Fibroblast of the aortic adventitia (primary cell): ENCODE measurements at places on chromosomes 1 and 21.
A peak's percentile ranks its signal among the peaks of the same experiment; 100 is the strongest.

- peak; percentile 4 for DNase-seq
These were observed 322.5 kb upstream of the ADGRL2 start for GRCh38 chr1:81478219-81478618.

DNA sequence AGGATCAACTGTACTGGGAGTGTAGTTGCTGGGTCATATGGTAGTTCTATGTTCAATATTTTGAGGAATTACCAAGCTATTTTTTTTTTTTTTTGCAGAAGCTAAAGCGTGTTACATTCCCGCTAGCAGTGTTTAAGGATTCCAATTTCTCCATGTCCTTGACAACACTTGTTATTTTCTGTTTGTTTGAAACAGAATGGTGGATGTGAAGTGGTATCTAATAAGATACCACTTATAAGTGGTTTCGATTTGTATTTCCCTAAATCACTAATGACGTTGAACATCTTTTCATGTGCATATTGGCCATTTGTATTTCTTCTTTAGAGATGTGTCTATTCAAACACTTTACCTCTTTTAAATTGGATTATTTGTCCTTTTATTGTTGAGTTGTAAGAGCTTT, 112.2 kb downstream of the DISP1 start:
- no peak for DNase-seq

DNA sequence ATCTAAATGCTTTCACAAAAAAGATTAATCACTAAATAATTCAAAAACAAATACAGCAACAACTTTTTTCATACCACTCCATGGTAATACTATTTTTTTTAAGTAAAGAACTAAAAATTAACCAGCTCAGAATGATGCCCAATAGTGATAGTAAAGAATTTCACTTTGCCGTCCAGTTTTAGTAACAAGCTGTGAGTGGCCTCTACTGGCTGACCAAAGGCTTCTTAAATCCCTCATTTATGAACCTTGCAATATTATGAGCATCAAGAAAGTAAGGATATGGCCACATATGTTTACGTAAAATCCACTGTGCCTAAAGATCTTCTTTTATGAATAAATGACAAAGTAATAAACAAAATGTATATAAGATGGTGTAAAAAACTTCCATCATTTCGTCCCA, 108.6 kb downstream of the GPATCH2 start:
- no peak for DNase-seq

DNA sequence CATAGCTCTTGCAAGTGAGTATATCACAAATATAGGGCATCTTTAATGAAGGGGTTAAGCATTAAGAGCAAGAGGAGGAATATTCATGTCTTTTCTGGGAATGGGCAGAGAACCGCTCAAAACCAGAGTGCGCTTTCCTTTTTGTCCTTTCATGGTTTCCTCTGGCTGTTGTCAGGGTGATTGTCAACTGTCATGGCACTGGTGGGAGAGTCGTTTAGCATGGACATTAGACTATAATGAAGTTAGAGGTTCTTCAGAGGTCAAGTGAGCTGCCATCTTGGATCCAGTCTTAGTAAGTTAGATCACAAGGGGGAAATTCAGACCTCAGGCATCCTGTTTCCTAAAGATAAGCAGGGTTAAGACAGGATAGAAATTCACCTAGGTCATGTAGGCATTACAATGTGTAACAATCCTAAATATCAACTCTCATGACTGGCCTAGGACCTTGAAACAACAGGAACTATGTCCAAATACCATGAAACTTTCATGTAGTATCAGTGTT, 12.1 kb upstream of the COA6 start:
- no peak for DNase-seq

GRCh38 chr1:84753516-84754385, 63.5 kb upstream of the SSX2IP start:
- DNase-seq, result peak; percentile 90

DNA sequence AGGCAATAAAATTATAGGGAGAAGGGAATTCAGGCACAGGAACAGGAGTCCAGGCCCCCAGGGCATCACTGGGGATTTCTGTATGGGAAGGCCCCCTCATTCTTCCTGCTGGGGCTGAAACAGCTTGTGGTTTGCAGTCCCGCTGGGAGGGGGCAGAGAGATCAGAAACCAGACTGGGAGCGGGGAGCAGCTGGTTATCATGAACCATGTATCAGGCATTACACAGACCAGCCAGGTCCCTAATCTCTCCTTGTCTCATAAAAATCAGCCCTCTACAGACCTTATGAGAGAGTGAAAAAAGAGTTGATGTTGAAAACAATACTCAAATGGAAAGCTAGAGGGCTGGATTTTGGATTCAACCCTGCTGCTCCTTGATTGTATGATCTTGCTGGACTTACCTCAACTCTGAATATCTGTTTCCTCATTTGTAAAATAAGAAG, 93.4 kb upstream of the F3 start:
- DNase-seq, result no peak

DNA sequence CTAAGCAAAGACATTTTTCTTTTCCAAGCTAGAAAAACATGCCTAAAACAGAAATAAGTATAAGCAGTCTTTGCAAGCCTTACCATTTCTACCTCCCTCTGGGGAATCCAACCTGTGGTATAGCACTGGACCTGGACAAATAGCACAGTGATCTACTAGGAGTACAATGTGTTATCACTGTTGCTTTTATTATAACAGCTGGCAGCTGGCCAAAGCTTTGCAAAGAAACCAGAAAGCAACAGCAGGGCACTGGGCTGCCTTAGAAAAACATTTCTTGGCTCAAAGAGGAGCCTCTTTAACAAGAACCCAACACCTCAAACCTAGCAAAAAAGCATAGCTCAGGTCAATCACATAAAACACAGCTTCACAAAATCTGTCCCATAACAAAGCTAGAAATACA, 294.5 kb upstream of the GREM2 start:
- DNase-seq, result no peak

DNA sequence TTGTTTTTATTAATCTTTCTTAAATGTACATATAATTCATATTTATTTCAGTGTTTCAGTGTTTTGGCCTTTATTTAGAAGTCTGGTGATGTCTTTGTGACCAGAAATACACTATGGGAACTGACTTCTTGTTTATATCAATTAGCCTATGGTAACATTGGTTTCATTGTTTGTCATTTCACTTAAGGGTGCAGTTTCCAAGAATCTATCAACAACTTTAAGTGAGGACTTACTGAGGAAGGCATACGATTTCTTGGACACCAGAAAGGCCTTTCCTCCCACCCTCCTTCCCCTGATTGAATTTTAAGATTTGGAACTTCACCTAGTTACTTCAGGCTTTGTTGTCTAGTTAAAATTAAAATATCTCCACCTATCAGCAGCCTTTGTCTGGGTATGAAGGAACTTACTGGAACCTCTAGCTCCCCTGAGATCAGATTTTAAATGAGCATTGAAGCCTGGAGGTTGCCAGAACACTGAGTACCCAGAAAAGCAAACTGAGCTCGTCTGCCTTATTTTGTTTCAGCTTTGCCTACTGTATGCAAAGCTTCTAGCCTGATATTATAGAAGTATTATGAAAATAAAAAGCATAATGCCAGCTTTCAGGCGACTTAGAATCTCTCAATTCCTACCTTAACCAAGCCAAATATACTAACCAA, 34.2 kb downstream of the HLCS start:
- no peak for DNase-seq

DNA sequence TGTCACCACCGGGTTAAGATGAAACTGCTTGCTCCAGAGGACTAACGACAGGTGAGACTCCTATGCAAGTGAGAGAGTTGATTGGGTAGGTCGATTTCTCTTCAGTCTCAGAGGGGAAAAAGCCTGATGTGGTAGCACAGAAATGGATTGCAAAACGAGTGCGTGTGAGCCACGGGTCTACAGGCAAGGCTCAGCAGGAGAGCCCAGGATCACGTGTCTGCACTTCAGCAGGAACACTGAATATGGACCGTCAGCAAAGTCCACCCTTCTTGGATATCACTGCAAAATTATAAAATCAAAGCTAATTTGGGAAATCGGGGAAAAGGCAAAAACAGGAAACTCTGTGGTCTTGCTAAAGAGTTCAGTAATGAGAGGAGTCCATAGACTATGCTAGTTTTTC, 107.7 kb upstream of the ZNF648 start:
- no peak for DNase-seq

GRCh38 chr1:221772117-221772516, 30.2 kb upstream of the DUSP10 start:
- no peak for DNase-seq

- peak; percentile 73 for DNase-seq
These were observed 704 bp upstream of the CRABP2 start for GRCh38 chr1:156705918-156706656.

DNA sequence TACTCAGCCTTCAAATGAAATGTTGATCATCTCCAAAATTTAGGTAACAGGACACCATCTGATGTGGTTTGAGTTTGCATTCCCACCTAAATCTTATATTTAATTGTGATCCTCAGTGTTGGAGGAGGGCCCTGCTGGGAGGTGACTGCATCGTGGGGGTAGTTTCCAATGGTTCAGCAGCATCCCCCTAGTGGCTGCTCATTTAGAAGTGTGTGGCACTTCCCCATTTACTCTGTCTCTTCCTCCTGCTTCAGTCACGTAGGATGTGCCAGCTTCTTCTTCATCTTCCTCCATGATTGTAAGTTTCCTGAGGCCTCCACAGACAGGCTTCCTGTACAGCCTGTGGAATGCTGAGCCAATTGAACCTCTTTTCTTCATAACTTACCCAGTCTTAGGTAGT, 731.2 kb downstream of the USP25 start:
- no peak for DNase-seq

DNA sequence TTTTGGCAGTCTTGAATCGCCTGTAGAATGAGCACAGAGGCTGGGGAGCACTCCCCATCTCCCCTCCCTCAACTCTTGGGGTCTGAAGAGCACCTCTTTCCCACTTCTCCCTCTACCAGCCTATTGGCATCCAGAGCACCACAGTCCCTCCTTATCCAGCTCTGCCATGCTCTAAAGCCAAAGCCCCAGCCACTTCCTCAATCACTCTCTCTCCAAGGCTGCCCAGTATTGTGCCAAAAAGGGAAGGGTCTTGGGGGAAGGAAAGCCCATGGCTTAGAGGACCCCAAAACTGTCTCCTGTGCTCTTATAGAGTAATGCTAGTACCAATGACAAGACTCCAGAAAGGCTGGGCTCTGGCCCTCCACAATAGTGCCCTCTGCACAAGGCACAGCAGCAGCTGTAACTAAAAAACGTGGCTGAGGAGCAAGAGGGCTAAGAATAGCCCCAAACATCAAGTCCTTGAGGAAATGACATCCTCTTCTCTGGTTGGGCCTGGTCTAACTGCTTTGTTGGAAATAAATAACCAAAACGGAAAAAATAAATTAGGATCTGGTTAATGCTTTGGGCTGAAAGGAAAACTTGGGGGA, 28.4 kb downstream of the SLC27A3 start:
- DNase-seq, result no peak

GRCh38 chr21:15066123-15066575, 1.3 kb upstream of the NRIP1 start:
- DNase-seq, result peak; percentile 60

DNA sequence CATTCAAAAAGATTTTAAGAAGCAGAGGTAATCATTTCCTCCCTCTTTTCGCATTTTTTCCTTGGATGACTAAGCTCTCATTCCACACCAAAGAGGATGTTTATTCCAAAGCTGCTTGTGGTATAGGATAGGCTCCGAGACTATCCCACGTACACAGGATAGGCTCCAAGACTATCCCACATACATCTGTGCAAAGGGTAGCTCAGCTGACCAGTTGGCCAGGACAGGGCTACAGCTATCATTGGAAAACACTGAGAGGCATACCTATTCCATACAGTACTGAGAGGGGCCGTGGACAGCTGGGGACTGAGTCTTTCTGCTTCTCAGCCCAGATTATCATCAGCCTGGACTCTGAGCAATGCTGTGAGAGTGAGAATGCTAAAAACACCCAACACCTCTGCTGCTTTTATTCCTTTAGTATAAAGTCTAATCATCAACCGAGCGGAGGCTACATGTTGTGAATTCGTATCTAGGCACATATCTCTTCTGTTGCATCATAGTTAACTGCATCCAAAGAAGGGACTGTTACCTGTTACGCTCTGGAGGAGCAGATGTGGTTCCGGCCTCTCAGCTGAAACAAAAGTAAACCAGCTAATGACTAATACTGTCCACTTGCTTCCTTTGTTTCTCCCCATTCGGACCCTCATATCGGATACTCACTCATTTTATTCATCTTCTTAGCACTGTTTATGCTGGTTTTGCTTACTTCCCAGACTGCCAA, 141.0 kb downstream of the TNFSF18 start:
- peak; percentile 94 for DNase-seq

GRCh38 chr1:107776900-107777663, 187.9 kb downstream of the VAV3 start:
- DNase-seq, result no peak

DNA sequence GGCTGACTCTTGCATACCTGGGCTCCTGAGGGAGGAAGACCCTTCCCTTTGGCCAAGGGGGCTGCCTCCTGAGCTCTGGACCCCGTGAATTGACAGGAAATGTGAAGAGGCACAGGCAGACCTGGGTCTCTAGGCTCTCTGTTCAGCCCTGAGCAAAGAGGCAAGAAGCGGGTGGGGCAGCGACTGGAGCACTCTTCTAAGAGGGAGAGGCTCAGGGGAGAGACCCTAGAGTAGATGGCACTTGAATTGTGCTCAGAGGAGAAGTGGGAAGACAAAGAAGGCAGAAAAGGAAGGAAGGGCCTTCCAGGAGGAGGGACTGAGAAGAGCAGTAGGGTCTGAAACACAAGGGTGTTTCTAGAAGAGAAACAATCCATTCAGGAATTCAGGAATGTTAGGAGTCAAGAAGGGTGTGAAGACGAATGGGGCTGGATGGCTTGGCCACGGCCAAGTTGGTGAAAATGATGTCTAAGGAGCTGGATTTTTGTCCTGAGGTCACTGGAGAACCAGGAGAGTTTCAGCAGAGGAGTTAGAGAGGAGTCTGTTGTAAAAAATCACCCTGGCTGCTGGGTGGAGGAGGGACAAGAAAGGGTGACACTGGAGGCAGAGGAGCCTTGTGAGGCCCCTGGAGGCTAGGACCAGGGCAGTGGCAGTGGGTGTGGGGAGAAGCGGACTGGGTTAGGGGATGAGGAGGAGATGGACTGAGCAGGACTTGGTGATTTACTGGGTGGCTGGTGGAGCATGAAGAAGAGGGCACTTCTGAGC, 5.3 kb downstream of the TIE1 start:
- no peak for DNase-seq
